ENCODE measurements at places on chromosomes 13 and 19. TPM values are rescaled to one million over a fixed set of nuclear protein-coding genes. Genes with fewer than 3 reads are reported as not detected.

The LGALS16 gene
- total RNA-seq = not detected

The SIGLEC12 gene
- total RNA-seq = 1.1 TPM

The ZNF723 gene
- total RNA-seq = not detected

The LYPD3 gene
- 0.84 TPM for total RNA-seq

The CGB5 gene
- total RNA-seq = not detected

DNA sequence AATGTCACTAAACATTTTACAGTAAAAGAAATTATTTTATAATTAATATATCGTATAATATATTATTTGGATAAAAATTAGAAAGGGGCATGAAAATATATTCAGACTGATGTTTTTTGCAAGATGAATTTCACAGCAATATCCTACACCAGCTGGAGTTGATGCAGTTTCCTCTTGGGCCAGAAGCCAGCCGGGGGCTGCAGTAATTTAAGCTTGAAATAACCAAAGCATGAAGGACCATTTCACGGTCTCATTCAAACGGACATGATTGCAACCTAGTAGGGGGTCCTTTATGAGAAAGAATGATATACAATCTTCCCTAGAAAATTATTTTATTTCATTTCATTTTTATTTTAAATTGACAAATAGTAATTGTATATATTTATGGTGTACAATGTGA lies 797.2 kb upstream of the PCDH9 start:
- DNase-seq = no peak

DNA sequence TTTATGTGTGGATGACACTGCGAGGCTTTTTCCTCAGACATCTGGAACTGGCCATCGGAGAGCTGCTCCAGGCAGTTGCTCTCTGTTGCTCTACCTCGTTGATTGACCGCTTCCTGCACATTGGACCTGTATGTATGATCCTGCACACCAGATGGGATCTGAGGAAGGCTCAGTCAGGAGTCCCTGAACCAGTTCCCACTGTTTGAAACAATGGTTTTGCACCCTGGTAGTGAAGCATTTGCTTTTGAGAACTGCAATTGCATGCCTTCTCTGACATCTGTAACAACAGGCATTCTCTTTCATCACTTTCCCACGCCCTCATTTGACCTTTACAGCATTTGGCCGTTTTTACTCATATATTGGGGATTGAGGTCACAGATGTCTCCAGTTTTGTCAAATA lies 61.1 kb upstream of the NPAS1 start:
- DNase-seq = no peak

GRCh38 chr13:43911871-43912270 lies 32.2 kb downstream of the LACC1 start:
- no peak for DNase-seq

- no peak for DNase-seq
Observed at GRCh38 chr13:93001866-93002461, 224.6 kb upstream of the GPC6 start.

- no peak for DNase-seq
Observed at GRCh38 chr19:42267644-42268141, 1.4 kb upstream of the CIC start.

GRCh38 chr19:16064209-16064889 lies 11.9 kb upstream of the TPM4 start:
- DNase-seq = no peak

- no peak for DNase-seq
Observed at GRCh38 chr19:48493718-48494401, 17.8 kb downstream of the LMTK3 start.

All from activated CD4-positive, alpha-beta T cell treated with anti-CD3 and anti-CD28 coated beads, Interleukin-2, amount 10 ng/mL, durations not matched to agents 7 days and 5 days (primary cell).